Activated T-cell treated with anti-CD3 and anti-CD28 coated beads for 48 hours (primary cell): ENCODE measurements at places on chromosomes 12 and 14.

DNA sequence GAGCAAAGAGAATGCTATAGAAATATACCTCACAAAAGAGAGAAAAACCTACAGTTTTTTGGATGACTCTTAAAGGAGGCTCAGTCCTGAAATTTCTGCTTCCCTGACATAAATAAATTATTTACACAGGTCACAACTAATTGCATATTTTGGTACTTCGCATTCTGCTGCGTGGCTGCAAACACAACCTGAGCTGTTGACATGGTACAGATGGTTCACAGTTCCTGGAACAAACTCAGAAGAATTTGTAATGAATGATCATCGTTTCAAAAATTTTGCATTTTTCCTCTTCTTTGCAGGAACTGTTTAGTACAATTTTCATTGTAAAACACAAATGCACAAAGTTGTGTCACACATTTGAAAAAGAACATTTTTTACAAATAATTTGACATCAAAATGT lies 313.7 kb upstream of the SYT1 start:
- DNase-seq, result no peak

DNA sequence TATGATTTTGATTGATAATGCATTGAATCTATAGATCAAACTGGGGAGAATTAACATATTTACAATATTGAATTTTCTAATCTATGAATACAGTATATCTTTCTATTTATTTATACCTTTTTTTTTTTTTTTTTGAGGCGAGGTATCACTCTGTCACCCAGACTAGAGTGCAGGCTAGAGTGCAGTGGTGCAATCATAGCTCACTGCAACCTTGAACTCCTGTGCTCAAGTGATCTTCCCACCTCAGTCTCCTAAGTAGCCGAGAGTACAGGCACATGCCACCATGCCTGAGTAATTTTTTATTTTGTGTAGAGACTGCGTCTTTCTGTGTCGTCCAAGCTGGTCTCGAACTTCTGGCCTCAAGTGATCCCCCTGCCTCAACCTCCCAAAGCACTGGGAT lies 20.4 kb downstream of the LTBR start:
- no peak for DNase-seq

DNA sequence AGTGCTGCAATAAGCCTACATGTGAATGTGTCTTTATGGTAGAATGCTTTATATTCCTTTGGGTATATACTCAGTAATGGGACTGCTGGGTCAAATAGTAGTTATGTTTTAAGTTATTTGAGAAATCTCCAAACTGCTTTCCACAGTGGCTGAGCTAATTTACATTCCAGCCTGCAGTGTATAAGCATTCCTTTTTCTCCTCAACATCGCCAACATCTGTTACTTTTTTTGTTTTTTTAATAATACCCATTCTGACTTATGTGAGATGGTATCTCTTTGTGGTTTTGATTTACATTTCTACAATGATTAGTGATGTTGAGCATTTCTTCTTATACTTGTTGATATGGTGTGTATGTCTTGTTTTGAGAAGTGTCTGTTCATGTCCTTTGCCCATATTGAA lies 1186.2 kb downstream of the BCL11B start:
- DNase-seq, result no peak

- no peak for DNase-seq
Observed at GRCh38 chr12:108502922-108503321, 12.2 kb upstream of the FICD start.

- no peak for DNase-seq
Observed at GRCh38 chr12:95319694-95320331, 102.2 kb downstream of the VEZT start.

DNA sequence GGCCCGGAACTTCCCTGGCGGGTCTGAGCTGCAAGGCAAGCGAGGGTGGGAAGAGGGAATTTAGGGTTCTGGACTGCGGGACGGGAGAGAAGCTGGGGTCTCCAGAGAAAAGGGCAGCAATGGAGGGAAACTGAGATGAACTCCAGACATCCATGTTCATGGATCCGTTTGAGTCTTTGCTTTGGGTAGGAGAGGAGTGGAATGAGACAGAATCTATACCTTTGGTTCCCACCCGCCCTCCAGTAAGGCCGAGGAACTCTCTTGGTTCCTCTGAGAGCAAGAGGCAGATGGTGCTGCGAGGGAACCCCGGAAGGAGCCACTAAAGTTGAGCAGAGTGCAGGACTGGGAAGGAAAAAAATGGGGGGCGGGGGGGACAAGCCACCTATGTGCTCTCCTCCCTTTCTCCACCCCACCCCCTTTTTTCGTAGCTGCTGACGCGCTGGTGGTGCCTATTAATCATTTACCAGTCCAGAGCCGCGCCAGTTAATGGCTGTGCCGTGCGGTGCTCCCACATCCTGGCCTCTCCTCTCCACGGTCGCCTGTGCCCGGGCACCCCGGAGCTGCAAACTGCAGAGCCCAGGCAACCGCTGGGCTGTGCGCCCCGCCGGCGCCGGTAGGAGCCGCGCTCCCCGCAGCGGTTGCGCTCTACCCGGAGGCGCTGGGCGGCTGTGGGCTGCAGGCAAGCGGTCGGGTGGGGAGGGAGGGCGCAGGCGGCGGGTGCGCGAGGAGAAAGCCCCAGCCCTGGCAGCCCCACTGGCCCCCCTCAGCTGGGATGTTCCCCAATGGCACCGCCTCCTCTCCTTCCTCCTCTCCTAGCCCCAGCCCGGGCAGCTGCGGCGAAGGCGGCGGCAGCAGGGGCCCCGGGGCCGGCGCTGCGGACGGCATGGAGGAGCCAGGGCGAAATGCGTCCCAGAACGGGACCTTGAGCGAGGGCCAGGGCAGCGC lies 1.2 kb downstream of the SSTR1 start:
- DNase-seq, result no peak

DNA sequence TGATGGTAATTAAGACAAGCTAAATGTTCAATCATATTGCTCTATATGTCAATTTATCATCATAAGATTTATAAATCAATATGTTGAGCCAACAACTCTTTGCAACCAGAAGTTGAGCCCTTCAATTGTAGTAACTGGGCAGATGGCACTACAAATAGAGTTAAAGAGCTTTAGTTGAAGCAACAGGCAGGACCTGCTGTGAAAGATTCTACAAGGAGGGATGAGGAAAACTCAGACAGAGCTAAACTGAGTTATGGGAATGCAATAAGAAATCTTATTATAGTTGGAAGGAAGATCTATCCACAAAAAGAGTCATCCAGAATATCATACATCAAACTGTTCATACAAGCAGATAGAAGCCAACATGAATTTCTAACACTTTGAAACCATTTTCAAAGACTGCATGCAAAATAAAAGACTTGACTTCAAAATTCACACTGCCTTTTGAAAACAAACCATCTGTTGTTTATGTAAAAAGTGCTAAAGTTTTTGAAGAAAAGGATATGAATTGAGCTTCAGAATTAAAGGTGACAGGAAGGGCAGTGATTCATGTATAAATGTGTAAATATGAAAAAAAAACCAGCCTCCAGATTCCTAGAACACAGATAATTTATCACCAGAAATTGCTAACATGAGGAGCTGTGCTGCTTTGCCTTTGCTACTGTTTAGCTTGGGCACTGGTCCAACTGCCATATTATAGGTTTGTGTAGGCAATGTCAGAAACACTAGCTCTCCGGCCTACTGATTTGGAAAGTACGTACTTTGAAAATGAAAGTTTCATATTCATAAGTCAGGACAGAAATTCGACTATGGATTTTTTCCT lies 133.2 kb downstream of the SLC35F4 start:
- DNase-seq, result no peak

- DNase-seq, result no peak
Observed at GRCh38 chr12:81296556-81297305, 218.9 kb downstream of the ACSS3 start.

- no peak for DNase-seq
Observed at GRCh38 chr12:6430124-6430989, 14.4 kb upstream of the CD27 start.

GRCh38 chr14:45686771-45687170 lies 433.8 kb upstream of the MIS18BP1 start:
- no peak for DNase-seq

DNA sequence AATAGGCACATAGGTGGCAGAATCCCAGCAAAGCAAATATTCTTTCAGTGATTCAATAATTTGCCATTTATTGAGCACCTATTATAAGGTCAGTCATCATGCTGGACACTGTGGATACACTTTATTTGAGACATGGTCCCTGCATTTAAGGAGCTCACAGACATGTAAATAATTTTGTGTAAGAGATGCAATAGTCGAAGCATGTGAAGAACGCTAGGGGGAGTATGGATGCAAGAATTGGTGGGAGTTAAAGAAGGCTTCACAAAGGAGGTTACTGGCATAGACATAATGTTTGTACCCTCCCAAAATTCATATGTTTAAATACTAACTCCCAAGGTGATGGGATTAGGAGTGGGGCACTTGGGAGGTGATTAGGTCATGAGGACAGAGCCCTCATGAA lies 260.6 kb upstream of the GARIN6 start:
- DNase-seq, result no peak

DNA sequence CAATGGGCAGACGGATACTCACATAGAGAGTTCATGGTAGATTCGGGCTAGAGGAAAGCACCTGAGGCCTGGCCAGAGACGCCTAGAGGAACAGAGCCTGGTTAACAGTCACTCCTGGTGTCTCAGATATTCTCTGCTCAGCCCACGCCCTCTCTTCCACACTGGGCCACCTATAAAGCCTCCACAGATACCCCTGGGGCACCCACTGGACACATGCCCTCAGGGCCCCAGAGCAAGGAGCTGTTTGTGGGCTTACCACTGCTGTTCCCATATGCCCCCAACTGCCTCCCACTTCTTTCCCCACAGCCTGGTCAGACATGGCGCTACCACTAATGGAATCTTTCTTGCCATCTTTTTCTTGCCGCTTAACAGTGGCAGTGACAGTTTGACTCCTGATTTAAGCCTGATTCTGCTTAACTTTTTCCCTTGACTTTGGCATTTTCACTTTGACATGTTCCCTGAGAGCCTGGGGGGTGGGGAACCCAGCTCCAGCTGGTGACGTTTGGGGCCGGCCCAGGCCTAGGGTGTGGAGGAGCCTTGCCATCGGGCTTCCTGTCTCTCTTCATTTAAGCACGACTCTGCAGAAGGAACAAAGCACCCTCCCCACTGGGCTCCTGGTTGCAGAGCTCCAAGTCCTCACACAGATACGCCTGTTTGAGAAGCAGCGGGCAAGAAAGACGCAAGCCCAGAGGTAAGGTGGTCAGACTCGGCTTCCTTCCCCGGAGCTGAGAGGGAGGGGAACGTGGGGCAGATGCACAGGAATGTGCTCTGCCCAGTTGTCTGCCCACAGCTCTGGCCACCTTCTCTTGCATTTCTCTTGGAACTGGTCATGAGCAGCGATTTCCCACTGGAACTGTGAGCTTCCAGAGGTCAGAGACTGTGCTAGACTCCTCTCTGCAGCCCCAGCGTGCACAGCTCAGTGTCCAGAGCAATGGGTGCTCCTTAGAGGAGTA lies at the start of gene CD4:
Gene CD4 (plus strand): TSS at position 557 of the 953 bp plus-strand sequence. CDS start 10,611 bp downstream, outside the sequence.
- peak; percentile 75 for DNase-seq

GRCh38 chr14:59015482-59015881 lies 173.0 kb upstream of the DAAM1 start:
- no peak for DNase-seq

DNA sequence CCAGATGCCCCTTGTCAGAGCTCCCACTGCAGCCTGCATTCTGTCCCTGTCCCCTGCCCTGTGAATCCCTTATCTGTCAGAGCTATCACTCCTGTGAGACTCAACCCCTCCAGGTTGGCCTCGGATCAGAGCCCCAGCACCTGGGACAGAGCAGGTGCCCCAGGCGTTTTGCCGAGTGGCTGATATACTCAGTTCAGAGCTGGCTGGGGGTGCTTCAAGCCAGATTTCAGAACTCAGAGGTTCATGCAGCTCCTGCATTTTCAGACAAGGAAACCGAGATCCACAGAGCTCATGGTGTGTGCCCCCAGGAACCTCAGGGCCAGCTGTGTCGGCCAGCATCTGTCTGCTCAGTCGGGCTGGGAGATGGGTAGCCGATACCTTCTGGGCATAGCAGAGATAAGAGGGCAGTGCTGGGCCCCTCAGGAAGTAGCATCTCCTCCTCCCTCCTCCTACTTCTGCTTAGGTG lies 228.0 kb upstream of the RTL1 start:
- DNase-seq, result no peak

- DNase-seq, result peak; percentile 37
Observed at GRCh38 chr12:64679487-64680001, 69.2 kb downstream of the RASSF3 start.
